ENCODE measurements at places on chromosomes 3 and 15.

DNA sequence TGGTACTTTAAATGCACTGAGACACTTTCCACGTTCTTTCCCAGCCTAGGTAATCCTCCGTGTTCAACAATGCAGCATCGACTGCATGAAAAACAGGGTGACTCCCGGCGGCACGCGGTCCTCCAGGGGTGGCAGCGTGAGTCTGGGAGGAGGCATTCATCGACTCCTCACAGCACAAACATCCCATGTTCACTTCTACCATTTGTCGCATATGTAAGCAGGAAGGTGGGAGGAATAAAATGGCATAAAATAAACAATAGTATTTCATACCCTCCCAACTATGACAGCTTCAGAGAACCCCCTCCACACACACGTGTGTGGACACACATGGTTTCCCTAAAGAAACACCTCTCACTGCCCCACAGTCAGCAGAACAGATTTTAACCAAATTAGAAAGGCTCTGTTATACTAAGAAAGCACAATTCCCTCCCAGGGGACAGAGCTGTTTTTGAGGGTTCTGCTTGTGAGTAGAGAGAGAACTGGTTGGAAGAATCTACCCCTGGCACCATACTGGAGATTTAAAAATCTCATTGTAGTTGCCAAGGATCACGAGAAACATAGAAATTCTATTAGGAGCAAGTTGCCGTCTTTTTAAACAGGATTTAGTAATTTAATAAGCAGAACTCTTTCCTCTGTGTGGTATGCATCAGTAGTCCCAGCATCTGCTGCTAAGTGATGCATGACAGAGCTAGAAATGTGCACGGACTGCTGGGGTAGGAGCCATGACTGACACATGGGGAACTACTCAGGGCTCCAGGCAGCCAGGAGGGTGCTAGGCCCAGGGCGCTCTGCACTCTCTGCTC, 6.0 kb downstream of the FAM43A start:
- DNase-seq: no peak

DNA sequence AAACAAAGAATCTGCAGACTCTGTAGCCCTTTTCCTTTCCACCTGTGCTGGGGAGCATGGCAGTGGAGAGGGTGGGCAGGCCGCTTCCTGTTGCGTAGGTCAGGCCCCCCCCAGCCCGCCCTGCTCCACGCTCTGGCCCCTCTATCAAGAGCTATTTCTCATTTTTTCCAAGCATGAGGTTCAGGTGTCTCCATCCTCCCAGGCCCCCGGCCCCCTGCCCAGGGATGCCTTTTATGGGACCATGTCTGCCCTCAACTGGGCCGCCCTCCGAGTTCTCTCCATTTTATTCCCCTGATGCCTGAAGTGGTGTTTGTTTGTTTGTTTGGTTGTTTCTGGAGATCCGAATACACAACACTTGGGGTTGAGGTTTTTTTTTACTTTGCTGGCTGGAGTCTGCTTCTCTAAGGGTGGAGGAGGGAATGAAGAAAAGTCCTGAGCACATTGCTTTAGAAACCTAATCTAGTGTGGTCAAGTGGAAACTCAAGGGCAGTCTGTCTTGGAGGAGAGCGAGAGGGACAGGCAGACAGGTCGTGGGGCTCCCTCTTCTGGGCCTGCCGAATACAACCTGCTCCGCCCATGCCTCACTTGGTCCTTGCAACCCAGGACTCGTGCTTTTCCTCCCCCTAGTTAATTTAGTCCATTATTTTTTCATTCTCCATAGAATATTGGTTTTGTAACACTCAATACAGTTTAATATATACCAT, 176.5 kb upstream of the LYSMD4 start:
- no peak for DNase-seq

- DNase-seq: no peak
Observed at GRCh38 chr3:11477407-11477911, 166.3 kb downstream of the VGLL4 start.

DNA sequence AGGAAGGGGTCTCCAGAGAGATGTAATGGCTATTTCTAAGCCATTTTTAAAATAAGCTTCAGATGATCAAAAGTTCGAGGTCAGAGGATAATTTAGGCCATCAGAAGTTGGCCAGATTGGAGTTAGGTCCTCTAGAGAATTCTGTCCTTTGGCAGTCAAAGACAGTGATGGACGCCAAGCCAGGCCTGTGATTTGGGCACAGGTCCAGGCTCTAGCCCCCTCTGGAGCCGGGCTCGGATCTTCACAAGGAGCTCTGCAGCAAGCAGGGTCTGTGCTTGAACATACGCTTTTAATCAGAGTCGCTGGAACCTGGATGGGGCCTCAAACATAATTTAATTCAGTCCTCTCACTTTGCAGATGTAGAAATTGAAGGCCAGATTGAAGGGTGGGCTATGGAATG, 151.4 kb upstream of the BCL6 start:
- DNase-seq: peak; percentile 75

- no peak for DNase-seq
Observed at GRCh38 chr3:189652042-189652441, 20.9 kb downstream of the TP63 start.

DNA sequence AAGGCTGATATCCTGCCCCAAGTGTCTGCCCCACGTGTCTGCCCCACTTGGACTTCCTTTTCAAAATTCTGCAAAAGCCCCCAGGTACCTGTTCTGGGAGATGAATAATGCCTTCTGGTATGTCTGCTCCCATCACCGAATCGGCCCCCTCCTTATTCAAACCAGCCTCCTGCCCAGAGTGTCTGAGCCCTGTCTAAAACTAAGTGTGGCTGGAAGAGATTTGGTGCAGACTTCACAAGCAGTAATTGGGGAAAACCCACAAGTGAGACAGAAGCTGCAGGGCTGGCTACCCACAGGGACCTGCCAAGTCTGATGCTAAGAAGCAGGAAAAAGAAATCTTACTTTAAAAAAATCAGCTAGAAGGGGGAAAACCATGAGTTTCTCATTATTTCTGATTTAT, 85.1 kb downstream of the DUT start:
- DNase-seq: no peak

- DNase-seq: no peak
Observed at GRCh38 chr3:196590279-196590678, 21.8 kb downstream of the FBXO45 start.

GRCh38 chr3:138947495-138948121, 591 bp downstream of the FOXL2NB start:
- no peak for DNase-seq

GRCh38 chr3:87780811-87781210, 278.0 kb downstream of the CGGBP1 start:
- no peak for DNase-seq

DNA sequence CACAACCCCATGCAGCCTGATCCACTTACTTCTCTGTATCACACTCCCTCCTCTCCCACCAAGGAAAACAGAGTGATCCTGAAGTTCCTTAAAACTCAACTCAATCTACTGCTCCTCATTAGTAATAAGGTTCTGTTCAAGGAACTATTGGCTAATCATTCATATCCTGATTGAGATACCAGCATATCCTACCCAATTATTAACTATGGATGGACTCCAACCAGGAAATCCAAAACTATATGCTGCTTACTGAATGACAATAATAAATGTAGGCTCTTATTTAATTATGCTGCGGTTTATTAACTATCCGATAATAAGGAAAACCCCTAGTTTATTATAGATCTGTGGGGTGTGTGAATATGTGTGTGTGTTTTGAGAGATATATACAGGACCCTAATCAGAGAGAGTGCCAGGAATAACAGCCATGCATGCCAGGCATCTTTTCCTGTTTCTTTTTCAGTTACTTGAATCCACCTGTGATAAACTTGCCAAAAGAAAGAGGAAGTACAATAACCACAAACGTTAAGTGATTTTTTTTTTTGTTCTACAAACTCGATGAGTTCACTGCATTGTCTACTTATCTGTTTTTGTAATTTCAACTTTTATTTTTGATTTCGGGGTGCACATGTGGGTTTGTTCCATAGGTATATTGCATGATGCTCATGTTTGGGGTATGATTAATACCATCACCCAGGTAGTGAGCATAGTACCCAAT, 1031.7 kb upstream of the CFAP20DC start:
- DNase-seq: no peak

- no peak for DNase-seq
Observed at GRCh38 chr15:41483519-41483918, 10.2 kb upstream of the ITPKA start.

- DNase-seq: no peak
Observed at GRCh38 chr3:23966328-23966727, 21.2 kb downstream of the NR1D2 start.

GRCh38 chr3:142987080-142987700, 14.2 kb upstream of the U2SURP start:
- DNase-seq: no peak

DNA sequence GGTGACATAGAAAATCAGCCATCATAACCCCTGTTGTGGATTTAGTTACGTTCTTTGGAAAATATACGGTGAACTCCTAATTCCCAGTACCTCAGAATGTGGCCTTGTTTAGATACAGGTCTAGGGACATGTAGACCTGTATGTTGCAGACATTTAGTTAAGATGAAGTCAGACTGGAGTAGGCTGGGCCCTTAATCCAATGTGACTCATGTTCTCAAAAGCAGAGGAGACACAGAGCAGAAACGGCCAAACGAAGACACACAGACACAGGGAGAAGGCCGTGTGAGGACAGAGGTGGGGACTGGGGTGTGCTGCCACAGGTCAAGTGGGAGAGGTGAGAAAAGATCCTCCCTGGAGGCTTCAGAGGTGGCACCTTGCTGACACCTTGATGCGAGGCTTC, 119.0 kb upstream of the PROK2 start:
- DNase-seq: no peak

DNA sequence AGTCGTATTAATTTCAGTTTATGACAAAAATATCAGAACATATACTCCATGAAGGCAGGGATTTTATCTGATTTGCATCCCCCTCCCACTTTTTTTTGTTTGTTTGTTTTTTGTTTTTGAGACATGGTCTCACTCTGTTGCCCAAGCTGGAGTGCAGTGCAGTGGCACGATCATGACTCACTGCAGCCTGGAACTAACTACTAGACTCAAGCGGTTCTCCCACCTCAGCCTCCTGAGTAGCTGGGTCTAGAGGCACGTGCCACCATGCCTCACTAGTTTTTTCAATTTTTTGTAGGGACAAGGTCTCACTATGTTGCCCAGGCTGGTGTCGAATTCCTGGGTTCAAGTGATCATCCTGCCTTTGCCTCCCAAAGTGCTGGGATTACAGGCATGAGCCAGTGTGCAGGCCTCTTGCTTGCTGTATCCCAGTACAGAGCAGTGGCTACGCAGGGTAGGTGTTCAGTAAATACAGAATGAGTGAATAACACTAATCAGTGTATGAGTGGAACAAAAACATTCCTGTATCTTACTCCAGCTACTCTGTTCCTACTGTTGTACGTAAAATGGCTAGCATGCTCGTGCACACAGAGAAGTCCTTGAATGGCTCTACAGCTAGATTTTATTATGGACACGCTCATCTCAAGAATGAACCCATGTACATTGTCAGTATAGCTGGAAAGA, 272.4 kb downstream of the FOXP1 start:
- DNase-seq: no peak

- DNase-seq: no peak
Observed at GRCh38 chr3:126258670-126259069, 78.3 kb upstream of the ALDH1L1 start.

- DNase-seq: no peak
Observed at GRCh38 chr15:89171136-89172072, 50.0 kb downstream of the RLBP1 start.

- no peak for DNase-seq
Observed at GRCh38 chr15:40150163-40150925, 10.5 kb upstream of the BUB1B start.

DNA sequence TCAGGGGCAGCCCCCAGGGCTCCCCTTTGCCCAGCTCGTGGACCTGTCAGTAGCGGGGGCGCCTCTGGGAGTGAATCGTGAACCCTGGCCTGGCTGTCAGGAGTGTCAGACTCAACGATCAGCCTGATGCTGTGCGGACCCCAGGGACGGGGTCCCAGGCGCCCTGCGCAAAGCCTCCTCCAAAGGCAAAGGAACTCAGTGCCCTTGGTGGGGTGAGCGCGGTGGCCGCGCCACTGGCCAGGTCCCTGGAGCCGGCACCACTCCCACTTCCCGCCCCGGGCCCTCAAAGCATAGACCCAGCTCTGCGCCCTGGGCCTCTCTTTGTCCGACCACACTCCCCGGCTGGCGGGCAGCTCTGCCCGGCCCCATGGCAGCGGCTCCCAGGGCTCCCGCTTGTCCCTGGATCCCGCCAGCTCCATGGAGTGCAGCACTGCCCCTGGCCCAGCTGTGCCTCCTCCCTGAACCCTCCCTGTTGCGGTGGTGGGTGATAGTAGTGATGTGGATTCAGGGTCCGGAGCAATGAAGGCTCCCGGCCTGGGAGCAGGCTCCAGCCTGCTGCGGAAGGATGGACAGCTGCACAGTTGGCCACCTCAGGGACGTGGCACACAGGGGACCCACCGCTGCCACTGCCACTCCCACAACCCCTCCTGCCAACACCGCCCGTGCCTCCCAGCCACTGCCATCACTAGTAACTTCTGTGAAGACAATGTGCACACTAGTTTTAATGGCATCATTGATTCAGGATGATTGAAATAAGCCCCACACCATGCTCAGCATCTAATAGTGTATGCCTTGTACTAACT, 263.8 kb downstream of the ZBBX start:
- DNase-seq: no peak

All from left forelimb (tissue), 1 donor.